ENCODE measurements at places on chromosomes 13 and 19.

GRCh38 chr19:29928831-29929230, 13.2 kb upstream of the URI1 start:
- no peak for DNase-seq

GRCh38 chr19:20611866-20612265, 46.3 kb upstream of the ZNF737 start:
- no peak for DNase-seq

DNA sequence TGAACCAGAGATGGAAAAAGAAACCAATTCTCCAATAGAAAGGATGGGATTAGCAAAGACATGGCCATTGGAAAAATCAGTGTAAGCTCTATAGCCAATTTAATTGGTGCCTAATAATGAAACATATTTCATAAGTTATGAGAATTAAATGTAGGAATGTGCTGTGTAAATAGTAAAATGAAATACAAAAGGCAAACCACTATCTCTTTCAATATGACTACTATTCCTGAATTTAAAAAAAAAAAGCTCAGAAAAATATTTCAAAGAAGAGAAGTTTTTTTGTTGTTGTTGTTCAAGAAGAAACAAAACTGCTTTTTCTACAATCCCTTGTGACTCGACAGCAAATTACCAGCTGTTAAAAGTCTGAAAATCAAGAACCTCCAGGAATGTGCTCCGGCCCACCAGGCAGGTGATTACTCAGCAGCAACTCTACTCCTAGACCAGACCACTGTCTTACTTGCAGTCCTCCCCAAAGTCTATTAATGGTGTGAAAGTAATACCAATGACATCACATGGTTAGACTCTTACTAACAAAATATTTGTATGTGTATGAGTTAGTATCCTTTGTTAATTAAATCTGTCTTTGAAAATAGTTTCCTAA, 362.4 kb downstream of the KCTD12 start:
- DNase-seq: no peak

GRCh38 chr13:95075506-95075905, 225.7 kb downstream of the ABCC4 start:
- no peak for DNase-seq

DNA sequence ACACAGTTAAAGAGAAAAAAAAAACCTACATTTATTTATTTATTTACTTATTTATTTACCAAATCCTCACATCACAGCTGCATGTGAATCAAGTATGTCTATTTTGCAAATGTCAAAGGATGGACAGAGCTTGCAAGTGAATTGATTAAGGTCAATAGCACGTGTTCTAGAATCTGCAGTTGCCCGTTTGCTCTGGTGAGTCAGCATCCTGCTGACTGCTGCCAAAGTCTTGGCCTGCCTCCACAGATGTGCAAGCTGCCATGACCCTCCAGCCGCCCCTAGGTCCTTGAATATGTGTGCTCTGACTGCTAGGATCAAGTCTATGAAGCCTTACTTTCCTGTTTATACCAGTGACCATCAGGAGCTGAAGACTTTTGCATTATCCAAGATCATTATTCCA, 320.6 kb downstream of the GPC5 start:
- DNase-seq: no peak
